ENCODE measurements at places on chromosomes 3 and 15.

DNA sequence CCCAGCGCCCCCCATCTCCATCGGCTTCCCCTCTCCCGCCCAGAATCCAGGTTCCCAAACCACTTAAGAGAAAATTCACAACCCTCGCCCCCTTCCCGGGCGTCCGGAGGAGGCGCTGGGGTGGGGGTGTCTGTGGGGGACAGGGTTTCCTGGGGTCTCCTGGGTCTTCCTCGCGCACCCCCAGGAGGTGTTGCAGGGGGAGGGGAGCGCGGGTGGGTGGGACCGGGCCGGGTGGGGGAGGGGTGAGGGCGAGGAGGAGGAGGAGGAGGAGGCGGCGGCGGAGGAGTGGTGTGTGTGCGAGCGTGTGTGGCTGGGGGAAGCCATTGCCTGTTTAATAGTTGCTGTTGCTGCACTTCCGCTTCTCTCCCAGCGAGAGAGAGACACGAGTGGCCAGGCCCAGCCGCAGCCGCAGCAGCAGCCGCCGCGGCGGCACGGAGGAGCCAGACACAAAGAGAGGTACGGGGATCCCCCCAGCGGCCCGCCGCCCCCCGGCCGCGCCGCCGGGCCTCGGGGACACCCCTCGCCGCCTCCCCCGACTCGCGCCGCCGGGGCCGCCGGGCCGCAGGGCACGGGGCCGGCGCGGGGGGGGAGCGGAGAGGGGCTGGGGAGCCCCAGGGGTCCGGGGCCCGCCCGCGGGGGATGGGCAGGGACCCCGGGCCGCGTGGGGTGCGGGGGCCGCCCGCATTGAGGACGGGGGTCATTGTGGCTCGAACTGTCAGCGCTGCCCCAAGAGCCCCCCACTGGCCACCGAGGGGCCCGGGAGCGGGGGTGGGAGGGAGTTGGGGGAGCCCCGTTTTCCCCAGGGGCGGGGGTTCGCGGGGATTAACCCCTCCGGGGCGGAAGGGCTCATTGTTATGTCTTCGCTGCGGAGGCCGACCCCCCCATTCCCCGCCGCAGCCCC lies at the start of gene UBE2E1:
TSS of gene UBE2E1 (plus strand) at position 323 of the 901 bp plus-strand sequence. CDS start 1,315 bp downstream, outside the sequence.
- DNase-seq = no peak

DNA sequence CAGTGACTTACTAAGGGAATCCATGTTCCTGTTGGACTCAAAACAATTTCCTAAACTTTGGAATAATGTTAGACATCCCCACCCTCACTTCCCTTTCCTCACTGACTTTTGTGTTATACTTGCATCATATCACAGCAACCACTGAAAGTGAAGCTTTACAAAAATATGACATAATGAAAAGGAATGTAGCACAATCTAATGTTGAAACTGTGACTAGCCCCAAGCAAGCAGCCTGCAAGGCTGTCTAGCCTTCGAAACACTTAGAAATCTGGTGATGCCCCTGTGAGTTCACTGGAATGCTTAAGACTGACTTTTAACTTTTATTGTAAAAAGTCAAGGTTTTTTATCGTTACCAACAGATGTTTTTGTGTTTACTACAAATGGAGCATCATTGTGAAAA lies 203.7 kb upstream of the ZNF385D start:
- DNase-seq = no peak

- DNase-seq = no peak
Observed at GRCh38 chr15:44489464-44489863, 47.5 kb upstream of the EIF3J start.

GRCh38 chr15:48550822-48551525 lies 94.5 kb downstream of the FBN1 start:
- no peak for DNase-seq

- DNase-seq = no peak
Observed at GRCh38 chr15:100308213-100308600, 33.6 kb downstream of the ADAMTS17 start.

DNA sequence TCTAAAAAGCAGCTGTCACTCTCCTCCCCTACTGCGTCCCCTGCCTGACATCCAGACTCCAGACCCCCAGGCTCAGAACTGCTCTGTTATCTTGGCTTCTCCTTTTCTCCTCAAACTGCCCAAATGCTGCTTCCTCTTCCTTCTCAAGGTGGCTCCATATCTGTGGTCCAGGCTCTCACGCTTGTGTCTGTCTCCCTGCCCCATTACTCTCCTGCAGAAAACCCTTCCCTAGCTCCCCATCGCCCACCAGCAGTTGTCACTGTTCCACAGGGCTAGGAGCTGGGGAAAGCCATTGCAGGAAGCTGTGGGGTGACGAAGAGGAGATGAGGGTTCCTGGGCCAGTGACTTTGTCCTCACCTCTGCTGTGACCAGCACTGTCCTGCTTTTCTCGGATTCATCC lies 30.7 kb upstream of the CGNL1 start:
- no peak for DNase-seq

- no peak for DNase-seq
Observed at GRCh38 chr3:40930756-40931155, 268.5 kb upstream of the CTNNB1 start.

DNA sequence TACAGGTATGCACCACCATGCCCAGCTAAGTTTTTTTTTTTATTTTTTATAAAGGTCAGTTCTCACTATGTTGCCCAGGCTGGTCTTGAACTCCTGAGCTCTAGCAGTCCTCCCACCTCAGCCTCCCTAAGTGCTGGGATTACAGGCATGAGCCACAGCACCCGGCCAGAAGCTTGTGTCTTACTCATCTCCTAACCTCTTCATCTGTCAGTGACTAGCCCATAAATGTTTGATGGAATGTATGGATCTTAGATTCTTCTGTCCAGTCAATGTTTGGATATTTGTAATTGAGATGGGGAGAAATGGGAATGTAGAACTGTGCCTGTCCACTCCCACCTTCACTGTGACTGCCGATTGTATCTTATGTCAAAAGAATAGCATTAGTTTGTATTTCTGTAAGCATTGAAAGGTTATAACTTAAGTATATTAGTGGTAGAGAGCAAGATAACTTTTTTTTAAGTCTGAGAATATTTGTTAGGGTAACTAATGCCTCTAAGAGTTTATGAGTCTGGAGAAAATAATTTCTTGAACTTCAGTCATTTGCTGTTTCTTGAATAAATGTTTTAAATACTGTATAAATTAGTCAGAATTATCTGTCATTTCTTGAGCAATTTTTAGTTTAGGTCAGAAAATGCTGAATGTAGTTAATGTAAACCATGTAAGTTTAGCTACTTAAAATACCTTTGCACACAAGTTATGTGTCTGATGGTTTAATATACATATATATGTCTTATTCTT lies 215.3 kb upstream of the CGNL1 start:
- no peak for DNase-seq

GRCh38 chr15:78937132-78937739 lies 7.6 kb downstream of the CTSH start:
- no peak for DNase-seq

DNA sequence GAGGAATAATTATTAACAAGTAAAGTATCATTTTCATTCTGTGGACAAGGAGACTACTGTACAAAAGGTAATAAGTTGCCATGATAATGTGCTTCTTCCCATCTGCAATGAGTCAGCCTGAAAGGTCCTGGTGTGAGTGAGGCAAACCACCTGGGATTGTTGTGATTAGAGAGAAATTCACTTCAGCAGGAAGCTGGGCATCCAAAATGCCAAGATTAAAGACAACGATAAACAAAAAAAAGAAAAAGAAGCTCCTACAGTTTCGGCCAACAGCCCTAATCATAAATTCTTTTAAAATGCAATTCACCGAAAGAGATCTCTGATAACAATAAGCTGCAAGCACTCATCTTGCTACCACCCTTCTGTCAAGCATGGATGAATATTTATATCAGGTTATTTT lies 507.8 kb downstream of the TUSC7 start:
- DNase-seq = no peak

DNA sequence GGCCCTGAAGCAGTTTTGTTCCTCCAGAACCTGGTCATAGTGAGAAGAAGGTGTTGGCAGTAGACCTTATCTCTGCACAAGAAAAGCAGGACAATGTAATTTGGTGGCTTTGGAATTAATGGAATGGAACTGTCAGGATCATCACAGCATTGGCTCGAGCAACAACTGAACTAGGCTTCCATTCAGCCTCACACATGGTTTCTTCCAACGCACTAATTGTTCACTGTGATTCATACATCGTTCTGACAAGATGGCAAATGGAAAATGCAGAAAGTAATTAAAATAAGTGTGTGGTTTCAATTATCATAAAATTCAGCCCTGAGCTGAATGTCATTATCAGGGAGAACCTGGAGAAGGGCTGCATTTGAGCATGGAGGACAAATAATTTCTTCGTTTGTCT lies 80.6 kb downstream of the MFSD1 start:
- no peak for DNase-seq

Data from NCI-H2171 (cell line).